Epithelial cell of alveolus of lung (primary cell): ENCODE measurements at places on chromosomes 16 and 17. TPM values are rescaled to one million over a fixed set of nuclear protein-coding genes. Genes with fewer than 3 reads are reported as not detected.

The TLCD2 gene
- 1.2 and 8.4 TPM in 2 replicates for total RNA-seq

The ALOX12B gene
- total RNA-seq, result not detected in 2 replicates

The KRT33A gene
- total RNA-seq, result not detected in 2 replicates

The HOXB9 gene
- total RNA-seq, result not detected in 2 replicates

The KRT27 gene
- not detected in 2 replicates for total RNA-seq

The KRTAP2-2 gene
- not detected in 2 replicates for total RNA-seq

The NHERF2 gene
- 56.8 and 85.8 TPM in 2 replicates for total RNA-seq

The PYY gene
- 0.13 TPM in 1 of 2 replicates, not detected in the other for total RNA-seq

The NATD1 gene
- 4.3 and 13.8 TPM in 2 replicates for total RNA-seq

The TMEM132E gene
- total RNA-seq, result not detected in 2 replicates

The CHST4 gene
- total RNA-seq, result not detected in 2 replicates

The ADAMTS18 gene
- 0.16 and 1.3 TPM in 2 replicates for total RNA-seq

The NKD1 gene
- 0.08 and 0.13 TPM in 2 replicates for total RNA-seq

The BAIAP3 gene
- total RNA-seq, result 0.52 and 2.4 TPM in 2 replicates

The SOX8 gene
- 0.13 and 0.88 TPM in 2 replicates for total RNA-seq

The ZPBP2 gene
- total RNA-seq, result not detected in 2 replicates

The ATMIN gene
- total RNA-seq, result 32.7 and 33.5 TPM in 2 replicates

The GFAP gene
- 0.08 and 0.26 TPM in 2 replicates for total RNA-seq

The MYLK3 gene
- total RNA-seq, result 0.13 and 2.6 TPM in 2 replicates

The MFAP4 gene
- total RNA-seq, result 59.2 and 458 TPM in 2 replicates

The SGCA gene
- 0.32 TPM in 1 of 2 replicates, not detected in the other for total RNA-seq

The SLFN14 gene
- total RNA-seq, result not detected in 2 replicates

The CFAP97D1 gene
- not detected in 2 replicates for total RNA-seq

The ITFG1 gene
- total RNA-seq, result 43.6 and 49.8 TPM in 2 replicates

The C17orf78 gene
- not detected in 2 replicates for total RNA-seq

The TBC1D3C gene
- total RNA-seq, result not detected in 2 replicates

The NXPH3 gene
- total RNA-seq, result 0.13 and 0.88 TPM in 2 replicates

The SLC47A1 gene
- total RNA-seq, result 0.40 and 0.52 TPM in 2 replicates

The RAB37 gene
- 0.26 and 7.7 TPM in 2 replicates for total RNA-seq

The RHBDF2 gene
- total RNA-seq, result 12.5 and 51.8 TPM in 2 replicates

The CYLD gene
- total RNA-seq, result 10.5 and 13.7 TPM in 2 replicates

The CDH1 gene
- total RNA-seq, result 1.8 and 16.7 TPM in 2 replicates

The EVPLL gene
- total RNA-seq, result 0.08 TPM in 1 of 2 replicates, not detected in the other

The GSDMA gene
- total RNA-seq, result not detected in 2 replicates

The MEFV gene
- total RNA-seq, result not detected in 2 replicates

The NOXO1 gene
- total RNA-seq, result not detected in 2 replicates

The SYCE1L gene
- 0.96 and 1.7 TPM in 2 replicates for total RNA-seq

The PLCG2 gene
- total RNA-seq, result 0.56 and 1.3 TPM in 2 replicates

The ICAM2 gene
- 7.4 and 11.9 TPM in 2 replicates for total RNA-seq

The HBA1 gene
- total RNA-seq, result not detected in 2 replicates

The FOXL1 gene
- 10.2 and 38.7 TPM in 2 replicates for total RNA-seq

The SMIM5 gene
- not detected in 2 replicates for total RNA-seq

The NPW gene
- 5.6 and 6.6 TPM in 2 replicates for total RNA-seq

The TNK1 gene
- total RNA-seq, result 0.65 and 2.2 TPM in 2 replicates

The TMEM238L gene
- total RNA-seq, result not detected in 2 replicates

The PLXDC1 gene
- total RNA-seq, result 0.08 TPM in 1 of 2 replicates, not detected in the other

The CDRT4 gene
- 1.0 and 1.3 TPM in 2 replicates for total RNA-seq

The ADAP2 gene
- total RNA-seq, result 2.1 and 2.8 TPM in 2 replicates

The HOXB6 gene
- total RNA-seq, result 64.5 and 66.3 TPM in 2 replicates

The EVI2B gene
- 0.16 and 0.52 TPM in 2 replicates for total RNA-seq
